ENCODE measurements at places on chromosomes 1 and 21.

GRCh38 chr1:20325407-20325843 is 34.8 kb downstream of the VWA5B1 start:
- DNase-seq = no peak

DNA sequence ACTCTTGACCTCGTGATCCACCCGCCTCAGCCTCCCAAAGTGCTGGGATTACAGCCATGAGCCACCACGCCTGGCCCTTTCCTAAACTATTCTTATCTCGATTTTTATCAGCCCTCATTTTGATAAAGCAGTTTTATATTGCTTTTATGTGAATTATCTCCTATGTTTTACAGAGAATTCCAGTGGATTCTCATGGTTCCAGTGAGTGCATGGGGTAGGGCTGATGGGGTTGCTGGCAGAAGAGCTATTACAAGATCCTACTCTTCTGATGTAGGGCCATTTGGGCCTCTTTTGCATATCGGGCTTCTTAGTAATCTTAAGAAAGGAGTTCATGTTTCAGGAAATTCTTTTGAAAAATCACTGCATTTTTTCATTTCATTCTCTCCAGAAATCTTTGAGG is 187.6 kb downstream of the PBX1 start:
- no peak for DNase-seq

DNA sequence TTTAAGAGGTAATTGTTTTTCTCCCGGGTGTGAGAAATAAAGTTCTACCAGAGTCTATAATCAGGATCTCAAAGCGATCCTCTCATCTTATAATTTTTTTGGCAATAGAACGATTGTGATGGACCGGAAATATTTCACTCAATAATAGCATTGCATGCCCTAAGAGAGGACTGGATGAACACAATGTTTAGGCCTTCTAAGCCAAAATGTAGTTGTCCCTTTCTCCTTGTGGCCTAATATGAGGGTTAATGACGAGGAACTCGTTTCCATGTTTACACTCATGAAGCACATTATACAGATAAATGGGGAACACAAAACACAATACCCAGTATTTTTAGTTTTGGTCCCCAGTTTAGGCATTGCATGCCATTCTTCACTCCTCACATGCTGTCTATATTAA is 5.9 kb downstream of the TBX15 start:
- no peak for DNase-seq

DNA sequence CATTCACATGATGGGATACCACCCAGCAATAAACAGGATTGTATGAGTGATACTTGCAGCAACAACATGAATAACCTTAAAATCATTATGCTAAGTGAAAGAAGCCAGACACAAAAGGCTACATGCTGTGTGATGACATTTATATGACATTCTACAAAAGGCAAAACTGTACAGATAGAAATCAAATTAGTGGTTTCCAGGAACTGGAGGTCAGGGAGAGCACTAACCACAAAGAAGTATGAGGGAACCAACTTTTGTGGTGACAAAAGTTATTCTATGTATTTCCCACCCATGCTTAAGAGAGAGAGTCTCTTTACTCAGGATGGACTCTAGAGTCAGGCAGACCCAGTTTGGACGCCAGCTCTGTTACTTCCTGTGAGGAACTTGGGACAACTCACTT is 364.5 kb upstream of the DAB1 start:
- DNase-seq = no peak

GRCh38 chr1:87506147-87506546 is 177.5 kb downstream of the LMO4 start:
- no peak for DNase-seq

DNA sequence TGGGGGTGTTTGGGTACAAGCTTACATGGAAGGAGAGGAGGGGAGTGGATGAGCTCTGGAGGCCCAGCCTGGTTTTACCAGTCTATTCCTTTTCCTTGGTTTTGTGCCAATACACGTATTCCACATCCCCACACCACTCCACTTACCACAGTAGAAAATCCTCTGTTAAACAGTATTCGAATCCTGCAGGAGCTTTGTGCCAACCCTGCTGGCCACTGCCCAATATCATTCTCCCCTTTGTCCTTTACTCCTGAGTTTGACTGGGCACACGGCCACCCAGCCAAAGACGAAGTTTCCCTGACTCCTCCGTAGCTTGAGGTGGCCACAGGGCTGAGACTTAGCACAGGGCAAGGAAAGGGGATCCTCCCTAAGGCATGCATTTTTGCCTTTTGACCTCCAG is 61.6 kb downstream of the TMCO4 start:
- no peak for DNase-seq

- no peak for DNase-seq
Measured at GRCh38 chr1:231581859-231582258, 44.7 kb upstream of the DISC1 start.

GRCh38 chr1:172939475-172939874 is 111.3 kb downstream of the TNFSF18 start:
- no peak for DNase-seq

DNA sequence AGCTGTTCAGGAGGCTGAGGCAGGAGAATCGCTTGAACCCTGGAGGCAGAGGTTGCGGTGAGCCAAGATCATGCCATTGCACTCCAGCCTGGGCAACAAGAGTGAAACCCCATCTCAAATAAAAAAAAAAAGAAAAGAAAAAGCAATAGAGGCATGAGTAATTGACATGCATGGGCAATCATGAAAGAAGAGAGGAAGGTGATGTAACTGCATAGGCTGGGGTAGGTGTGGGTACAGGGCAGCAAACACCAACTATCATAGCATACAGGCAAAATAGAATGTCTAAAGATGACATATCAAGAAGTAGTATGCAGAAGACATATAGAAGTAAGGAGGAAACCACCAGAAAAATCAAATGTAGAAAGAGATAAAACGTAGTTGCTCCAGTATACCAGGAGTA is 19.0 kb upstream of the MGST3 start:
- no peak for DNase-seq

- DNase-seq = no peak
Measured at GRCh38 chr1:238861342-238862066, 524.9 kb upstream of the CHRM3 start.

DNA sequence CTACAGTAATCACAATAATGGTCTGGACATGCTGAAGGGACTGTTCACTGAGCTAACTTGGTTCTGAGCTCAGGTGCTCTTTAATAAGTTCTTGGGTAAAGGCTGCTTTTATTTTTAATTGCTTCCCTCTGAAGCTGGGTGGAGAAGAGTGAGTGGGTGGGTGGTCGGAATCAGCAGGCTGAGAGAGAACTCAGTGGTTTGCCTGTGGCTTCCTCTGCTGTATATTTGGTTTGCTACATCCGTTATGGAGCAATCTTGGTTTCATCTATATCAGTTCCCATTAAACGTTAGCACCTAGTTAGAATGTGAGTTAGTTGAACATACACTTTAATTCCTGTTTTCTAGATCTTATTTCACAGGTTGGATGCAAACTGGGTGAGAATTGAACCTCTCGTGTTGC is 23.3 kb downstream of the CNIH4 start:
- DNase-seq = no peak

DNA sequence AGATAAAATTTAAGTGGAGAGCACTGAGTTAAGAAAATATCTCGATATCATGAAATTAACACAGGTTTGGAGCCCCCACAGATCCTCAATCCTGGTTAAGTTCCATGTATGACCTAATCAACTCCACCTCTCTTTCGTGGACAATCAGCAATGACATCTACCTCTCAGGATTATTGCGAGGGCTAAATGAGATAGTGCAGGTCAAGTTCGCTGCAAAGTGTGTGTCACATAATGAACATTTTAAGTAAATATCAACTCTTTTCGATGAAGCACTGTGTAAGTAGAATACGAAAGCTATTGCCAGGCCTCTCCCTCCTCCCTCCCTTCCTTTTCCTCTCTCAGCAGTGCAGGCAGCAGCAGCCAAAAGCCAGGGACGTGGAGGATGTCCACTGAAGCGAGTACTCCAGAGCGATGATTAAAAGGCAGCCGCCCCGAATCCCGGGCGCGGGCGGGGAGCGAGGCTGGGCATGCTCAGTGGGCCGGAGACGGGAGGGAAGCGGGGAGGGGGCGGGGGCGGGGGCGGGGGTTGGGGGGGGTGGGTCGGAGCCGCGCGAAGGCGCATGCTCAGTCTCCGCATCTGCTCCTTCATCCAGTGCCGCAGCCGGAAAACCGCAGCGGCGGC is at the start of gene CAMSAP2:
Gene CAMSAP2 (plus strand): TSS at position 567 of the 622 bp plus-strand sequence. CDS start 935 bp downstream, outside the sequence.
- DNase-seq = peak; percentile 29

GRCh38 chr1:40676501-40676900 is 11.0 kb upstream of the RIMS3 start:
- no peak for DNase-seq

DNA sequence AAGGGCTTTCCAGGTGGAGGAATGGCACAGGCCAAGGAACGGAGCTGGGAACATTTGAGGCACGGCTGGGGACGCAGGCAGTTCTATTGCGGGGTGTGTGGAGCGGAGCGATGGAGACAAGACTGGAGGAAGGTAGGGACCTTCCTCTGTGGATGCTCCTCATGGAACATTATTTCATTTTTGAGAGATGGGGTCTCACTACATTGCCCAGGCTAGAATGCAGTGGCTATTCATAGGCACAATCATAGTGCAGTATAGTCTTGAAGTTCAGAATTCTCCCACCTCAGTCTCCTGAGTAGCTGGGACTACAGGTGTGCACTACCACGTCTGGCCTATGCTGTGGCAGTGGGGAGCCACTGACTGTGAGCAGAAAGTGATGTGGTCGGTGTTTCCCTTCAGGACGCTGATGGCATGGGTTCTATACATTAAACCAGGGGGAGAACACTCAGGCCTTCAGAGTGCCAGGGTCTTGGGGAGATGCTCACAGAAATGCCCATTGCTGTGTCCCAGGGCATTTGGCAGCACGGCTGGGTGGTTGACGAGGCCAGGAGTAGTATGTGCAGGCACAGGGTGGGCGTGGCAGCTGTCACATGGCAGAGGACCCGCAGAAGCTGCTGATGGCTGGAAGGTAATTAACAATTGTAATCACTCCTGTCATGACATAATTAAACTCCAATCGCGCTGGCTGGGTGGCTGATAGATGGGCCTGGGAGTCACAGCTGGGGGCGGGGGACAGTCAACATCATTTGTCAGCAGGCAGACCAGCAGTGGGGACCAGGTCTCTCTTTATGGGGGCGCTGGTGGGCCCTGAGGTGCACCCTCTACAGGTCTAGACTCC is 40.8 kb upstream of the ACOT11 start:
- DNase-seq = no peak

GRCh38 chr21:23936224-23936623 is 1671.1 kb downstream of the MRPL39 start:
- no peak for DNase-seq

GRCh38 chr1:42747125-42747524 is 7.1 kb upstream of the CLDN19 start:
- peak; percentile 6 for DNase-seq

- DNase-seq = no peak
Measured at GRCh38 chr1:61640531-61641530, 84.1 kb downstream of the TM2D1 start.

GRCh38 chr1:229121845-229122436 is 149.0 kb upstream of the RAB4A start:
- no peak for DNase-seq

DNA sequence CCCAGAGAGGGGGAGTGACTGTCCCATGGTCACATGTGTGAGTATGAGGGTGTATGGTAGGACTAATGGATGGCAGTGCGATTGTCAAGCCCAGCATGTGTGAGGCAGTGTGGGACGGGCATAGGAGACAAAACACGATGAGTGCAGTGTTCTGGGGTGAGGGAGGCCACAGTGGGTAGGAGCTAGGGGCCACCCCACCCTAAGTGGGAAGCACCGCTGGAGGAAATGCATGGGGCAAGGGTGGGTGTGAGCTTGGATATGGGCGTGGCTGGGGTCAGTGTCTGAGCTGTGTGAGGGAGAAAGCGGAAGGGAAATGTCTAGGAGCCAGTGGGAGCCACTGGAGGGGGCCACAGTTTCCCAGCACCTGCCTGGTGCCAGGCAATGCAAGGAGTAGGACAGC is 56.5 kb downstream of the FOXO6 start:
- DNase-seq = no peak

DNA sequence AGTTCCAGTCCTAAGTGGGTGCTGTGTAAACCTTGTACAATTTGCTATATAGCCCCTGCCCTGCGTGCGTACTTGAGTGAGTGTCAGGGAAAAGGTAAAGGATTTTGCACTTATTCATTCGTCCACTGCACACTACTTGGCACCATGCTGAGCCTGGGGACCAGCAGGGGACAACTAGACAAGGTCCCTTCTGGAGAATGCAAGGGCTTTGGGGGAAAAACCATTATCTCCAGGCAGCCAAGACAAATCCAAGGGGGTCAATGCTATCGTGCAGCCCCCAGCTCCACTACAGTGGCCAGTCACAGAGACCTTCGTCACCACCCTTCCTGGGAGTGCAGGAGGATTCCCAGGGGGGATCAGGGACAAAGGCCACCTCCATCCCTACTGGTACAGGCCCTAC is 39.7 kb downstream of the MATN1 start:
- DNase-seq = no peak

GRCh38 chr21:15480160-15480559 is 249.6 kb upstream of the USP25 start:
- no peak for DNase-seq

- DNase-seq = no peak
Measured at GRCh38 chr1:54548389-54549044, 489 bp downstream of the ACOT11 start.

DNA sequence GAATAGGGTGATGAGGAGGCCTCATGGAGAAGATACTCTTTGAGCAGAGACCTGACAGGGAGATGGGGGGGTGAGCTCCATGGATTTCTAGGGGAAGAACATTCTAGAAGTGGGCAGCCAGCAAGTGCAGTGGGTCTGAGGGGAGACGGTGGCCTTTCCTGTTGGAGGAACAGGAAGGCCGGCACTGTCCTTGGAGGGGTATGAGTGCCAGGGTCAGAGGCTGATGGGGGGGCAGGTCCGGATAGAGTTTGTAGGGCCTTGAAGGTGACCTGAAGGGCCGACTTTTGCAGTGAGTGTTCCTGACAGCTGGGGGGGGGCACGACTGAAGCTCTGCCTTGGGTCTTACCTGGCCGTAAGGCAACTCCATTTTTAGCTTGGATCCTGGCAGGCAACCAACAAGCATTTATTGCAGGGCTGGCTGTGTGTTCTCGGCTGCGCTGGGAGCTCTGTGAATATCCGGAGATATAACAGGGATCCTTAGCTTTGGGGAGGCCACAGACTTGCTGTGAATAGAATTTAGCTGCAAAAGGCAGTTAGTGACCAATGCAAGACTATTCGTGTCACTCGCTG is 130.6 kb downstream of the MRPS6 start:
- DNase-seq = no peak

DNA sequence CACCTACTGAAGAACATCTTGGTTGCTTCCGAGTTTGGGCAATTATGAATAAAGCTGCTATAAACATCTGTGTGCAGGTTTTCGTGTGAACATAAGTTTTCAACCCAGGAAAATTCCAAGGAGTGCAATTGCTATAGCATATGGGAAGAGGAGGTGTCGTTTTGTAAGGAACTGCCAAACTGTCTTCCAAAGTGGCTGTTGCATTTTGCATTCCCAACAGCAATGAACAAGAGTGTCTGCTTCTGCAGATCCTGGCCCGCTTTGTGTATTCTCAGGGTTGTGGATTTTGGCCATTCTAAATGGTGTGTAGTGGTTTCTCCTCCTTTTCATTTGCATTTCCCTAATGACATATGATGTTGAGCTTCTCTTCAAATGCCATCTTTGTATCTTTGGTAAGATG is 23.8 kb downstream of the GNG4 start:
- DNase-seq = no peak

- no peak for DNase-seq
Measured at GRCh38 chr1:214532070-214532469, 19.3 kb downstream of the PTPN14 start.

Data from activated naive CD4-positive, alpha-beta T cell (primary cell).